Activated T-cell treated with anti-CD3 and anti-CD28 coated beads for 4 hours (primary cell): ENCODE measurements at places on chromosomes 2 and 18.

DNA sequence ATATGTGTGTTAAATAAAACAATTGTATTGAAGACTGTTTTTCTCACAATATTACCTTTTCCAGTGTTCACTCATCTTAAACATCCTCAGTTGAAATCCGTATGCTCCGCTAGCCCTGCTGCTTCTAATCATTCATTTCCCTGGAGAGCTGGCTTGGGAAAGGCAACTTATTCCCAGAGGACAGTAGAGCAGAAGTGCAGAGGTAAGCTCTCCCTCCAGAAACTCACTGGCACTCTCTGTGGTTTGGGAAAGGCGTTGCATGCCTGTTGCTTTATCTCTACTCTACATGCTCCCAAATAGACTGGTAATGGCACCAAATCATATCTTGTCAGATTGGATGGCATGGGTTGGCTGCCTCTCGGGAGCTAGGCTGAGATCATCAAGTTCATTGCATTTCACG lies 117.1 kb upstream of the BOD1L2 start:
- DNase-seq: no peak

GRCh38 chr18:3624935-3625741 lies 175.2 kb downstream of the TGIF1 start:
- DNase-seq: peak; percentile 51

DNA sequence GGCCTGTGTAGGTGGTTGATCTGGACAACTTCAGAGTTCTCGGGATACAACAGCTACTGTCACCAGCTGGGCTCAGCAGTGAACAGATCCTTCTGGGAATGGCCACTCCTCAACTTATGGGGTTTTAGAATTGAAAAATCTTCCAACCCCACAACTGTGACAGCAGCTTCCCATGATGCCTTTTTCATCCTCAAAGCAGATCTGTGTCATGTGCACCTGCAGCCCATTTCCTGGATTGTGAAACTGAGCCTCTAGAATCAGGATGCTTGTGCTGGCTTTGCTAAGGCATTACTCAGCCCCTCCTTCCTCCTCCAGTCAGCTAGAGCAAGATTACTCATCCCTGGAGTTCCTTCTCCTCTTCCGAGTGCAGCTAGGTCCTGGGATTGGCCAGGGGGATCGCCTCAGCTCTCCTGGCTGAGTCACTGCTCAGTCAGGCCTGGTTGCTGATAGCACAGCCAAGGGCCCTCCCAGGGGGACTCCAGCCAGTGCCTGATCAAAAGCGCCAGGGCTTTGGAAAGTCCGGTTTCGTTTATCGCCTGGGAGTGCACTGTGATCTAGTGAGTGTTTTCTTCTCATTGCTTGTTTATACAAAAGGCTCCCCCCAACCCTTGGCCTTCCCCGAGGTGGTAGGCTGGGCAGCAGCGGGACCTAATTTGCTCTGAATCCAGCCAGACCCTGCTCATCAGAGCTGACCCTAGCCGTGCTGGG lies 2.4 kb upstream of the LPIN1 start:
- peak; percentile 53 for DNase-seq

- no peak for DNase-seq
These were observed 2.9 kb downstream of the ALPI start for GRCh38 chr2:232458661-232459418.

- DNase-seq: no peak
These were observed 37.7 kb upstream of the NEMP2 start for GRCh38 chr2:190572246-190572645.

DNA sequence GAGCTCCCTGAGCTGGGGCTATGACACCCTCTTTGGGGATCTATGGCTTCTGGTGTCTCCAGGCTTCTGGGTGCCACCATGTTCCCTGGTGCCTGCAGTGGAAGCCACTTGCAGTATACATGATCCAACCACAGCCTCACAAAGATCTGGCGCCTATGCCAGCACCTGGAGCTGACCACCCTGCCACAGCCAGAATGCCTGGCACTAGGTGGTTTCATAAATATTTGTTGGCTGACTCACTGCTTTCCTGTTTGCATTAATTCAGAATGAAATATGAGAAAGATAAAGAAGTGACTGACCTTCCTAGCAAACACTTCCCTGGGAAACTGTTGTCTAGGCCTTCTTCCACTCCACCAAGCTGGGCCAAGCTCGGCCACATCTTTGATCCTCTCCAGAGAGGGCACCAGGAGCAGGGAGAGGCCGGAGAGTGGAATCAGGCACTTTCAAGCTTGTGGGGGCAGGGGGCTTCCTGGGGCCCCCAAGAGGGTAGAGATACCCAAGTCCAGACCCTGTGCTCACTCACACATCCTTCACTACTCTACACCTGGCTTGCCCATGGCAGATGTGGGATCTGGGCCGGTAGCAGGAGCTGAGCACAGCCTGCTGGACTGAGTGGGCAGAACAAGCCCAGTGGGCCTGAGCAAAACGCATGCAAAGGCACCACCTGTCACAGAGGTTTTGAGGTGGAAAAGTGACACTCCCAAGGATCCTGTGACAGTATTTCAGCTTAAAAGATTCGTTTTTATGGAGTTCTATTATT lies 565.7 kb downstream of the SLC4A3 start:
- no peak for DNase-seq

DNA sequence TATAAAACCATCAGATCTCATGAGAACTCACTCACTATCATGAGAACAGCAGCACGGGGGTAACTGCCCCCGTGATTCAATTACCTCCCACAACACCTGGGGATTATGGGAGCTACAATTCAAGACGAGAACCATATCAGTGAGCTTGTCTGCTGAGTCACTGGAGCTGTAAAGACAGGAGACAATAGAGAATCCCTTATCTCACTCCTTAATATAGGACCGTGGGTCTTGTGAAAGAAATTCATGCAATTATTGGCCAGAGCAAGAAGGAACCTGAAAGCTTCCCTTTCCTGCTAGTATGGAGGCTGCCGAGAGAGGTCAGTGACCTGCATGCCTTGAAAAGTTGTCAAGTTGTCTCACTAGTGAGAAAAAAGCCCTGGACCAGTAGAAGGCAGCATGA lies 9.5 kb upstream of the TNFAIP6 start:
- DNase-seq: no peak

DNA sequence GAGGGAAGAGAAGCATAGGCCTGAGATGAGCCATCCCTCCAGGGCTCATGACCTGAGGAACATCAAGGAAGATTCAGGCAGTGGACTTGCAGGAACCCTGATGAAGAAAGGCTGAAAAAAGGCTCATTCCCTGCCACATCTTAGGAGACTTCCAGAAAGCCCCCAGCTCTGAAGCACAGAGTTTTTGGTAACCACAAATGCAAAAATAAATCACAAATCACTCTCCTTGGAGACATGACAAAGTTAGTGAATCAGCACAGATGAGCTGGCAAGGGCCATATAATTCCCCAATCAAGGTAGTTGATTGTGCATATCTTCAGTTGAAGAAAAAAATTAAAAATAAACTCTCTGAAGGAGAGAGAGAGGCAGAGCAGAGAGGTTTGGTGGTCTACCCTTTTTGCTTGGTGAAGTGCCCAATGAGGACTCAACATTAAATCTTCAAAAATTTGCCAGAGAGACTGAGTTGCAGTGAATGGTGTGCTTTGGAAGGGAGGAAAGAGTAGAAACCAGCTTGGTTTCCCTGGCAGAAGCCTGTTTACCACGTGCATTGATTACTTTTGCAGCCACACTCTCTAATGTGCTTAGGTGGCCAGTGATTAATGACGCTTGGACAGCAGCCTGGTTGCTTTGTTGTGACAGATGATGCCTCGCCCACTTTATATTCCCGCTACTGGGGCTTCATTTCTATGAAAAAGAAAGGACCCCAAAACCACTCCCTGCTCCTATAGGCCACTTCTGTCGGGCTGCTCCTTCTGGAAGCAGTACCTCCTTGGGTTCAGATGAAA lies 257.4 kb upstream of the SLC14A2 start:
- no peak for DNase-seq

DNA sequence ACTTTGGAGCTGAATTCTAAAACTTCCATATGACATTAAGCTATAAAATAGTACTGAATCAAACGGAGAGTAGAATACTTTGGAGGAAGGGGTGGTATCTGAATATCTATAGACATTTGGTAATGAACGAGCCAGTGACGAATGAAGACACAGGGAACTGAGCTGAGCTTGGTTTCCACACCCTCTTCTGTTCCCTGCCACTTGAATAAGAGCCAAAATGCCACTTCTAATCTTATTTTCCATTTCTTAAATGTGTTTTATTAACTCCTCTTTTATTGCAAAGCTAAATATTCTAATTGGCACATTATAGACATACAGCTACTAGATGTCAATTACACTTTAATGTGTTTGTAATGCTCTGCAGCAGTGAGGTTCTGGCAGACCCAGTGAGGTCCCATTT lies 76.1 kb downstream of the AFF3 start:
- no peak for DNase-seq

- DNase-seq: no peak
These were observed 22.5 kb upstream of the REL start for GRCh38 chr2:60858897-60859311.

DNA sequence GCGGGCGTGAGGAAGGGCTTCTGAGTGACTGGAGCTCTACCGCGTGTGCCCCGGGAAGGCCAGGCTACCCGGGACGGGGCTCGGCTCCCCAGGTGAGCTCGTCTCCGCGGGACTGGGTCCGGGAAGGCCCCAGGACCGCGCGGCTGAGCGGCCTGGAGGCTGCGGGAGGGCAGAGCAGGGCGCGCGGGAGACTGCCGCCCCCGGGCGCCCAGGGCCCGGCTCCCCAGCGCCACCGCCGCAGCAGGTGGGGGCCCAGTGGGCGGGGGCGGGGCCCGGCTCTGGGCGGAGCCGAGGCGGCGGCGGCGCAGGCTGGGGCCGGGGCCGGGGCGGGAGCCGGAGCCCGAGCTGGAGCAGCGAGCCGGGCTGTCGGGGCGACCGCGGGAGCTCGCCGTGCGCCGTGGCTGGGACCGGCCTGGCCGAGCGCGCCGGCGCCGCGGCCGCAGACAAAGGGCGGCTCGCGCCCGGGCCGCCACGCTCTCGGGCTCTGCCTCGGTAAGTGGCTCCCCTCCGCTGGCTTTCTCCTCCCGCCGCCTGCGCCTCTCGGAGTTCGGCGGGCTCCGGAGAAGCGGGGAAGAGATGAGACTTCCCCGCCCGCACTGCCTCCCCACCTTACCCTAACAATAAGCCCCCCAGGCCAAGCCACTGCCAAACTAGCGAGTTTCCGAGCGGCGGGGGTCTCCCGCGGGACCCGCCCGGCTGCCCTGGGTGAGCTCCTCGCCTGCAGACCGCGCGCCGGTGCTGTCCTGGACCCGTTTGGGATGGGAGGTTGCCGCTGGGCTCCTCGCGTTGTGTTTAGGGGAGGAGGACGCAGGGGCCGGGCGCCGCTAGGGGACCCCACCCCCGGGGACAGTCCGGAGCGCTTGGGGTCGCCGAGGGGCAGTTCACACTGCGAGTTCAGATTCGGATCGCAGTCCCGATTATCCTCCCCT lies at the start of gene MAPK4:
Gene MAPK4, plus strand, starts transcription at position 336 of the 929 bp plus-strand sequence. CDS start 103,872 bp downstream, outside the sequence.
- no peak for DNase-seq

DNA sequence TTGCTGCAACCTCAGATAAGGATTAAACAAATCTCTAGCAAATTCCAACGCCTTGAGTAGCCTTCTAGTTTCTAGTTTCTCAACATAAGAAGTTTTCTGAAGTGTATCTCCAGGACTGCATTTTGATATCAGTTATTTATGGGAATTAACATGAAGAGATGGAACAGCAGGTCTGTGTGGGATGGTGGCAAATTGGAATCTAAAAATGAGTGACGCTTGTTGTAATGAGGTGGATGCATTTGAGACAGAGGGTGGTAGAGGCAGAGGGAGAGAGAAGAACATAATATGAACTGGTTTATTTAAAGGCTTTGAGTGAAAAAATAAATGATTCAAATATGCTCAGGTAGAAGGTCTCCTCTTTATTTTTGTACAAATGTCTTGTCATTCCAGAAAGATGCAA lies 446.8 kb upstream of the GCFC2 start:
- no peak for DNase-seq

DNA sequence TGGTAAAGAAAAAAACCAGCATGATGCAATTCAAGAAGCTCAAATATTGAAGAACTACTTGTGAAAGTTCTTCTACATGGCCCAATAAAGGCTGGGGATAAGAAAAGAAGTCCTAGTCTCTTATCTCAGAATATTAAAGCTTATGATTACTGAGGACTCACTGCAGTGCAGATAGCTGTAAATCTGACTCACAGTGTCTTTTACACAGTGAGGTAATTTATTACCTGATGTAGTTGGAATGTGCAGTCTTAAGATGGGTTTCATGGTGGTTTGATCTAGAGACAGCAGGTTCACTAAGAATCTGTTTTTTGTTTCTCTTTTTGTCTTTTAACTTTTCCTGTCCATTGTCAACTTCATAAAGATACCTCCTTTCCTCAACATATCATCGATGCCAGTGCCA lies 484.0 kb upstream of the MAP2 start:
- no peak for DNase-seq

- DNase-seq: no peak
These were observed 100.3 kb upstream of the NEUROD1 start for GRCh38 chr2:181780657-181781056.

DNA sequence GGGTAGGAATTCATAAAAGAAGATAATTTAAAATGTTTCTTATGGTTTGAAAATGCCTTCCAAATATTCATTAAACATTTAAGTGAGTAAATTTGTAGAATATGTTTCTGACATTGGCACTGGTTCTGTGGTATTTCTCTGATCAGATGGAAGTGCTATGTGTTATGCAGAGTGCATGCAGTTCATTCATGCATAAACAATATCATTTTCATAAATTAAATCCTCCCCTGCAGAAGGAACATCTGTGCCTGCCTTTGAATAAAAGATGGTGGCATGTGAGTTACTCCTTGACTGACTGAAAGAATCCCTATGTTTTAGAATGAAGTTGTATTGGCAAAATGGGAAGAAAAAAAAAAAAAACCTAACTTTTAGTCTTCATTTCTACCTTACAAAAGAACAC lies 5.9 kb downstream of the NEUROD1 start:
- no peak for DNase-seq

DNA sequence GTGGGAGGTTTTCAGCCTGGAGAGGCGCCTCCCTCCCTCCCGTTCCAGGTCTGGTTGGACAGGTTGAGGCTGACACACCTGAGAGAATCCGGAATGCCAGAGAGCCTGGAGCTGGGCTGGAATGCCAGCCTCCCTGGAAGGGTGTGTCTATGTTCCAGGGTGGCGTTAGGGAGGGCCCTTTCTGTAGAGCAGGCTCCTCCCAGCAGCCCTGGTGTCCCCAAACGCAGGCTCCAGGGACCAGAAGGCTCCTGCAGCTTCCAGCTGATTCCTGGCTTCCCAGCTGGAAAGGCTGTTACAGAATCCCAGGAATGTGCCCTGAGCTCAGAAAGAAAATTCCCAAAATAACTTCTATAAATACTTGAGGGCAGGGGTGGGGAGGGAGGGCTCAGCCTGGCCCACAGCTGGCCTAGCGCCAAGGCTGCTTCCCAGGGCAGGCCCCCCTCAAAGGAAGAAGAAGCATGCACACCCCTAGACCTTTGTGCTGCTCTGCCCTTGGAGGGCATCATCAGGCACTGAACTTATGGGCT lies 85.4 kb downstream of the STPG4 start:
- DNase-seq: no peak
